AG20443 (cell line): ENCODE measurements at places on chromosomes 1 and 21.
A peak's percentile ranks its signal among the peaks of the same experiment; 100 is the strongest.

- peak; percentile 51 for DNase-seq
Observed at GRCh38 chr1:74502432-74502831, 10.0 kb downstream of the LRRC53 start.

DNA sequence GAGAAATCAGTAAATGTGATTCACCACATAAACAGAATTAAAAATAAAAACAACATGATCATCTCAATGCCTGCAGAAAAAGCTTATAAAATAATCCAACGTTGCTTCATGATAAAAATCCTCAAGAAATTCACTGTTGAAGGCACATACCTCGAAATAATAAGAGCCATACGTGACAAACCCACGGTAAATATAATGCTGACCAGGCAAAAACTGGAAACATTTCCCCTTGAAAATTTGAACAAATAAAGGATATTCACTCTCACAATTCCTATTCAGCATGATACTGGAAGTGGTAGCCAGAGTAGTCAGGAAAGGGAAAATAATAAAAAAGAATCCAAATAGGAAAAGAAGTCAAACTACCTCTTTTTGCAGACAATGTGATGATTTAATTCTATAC, 148.8 kb downstream of the BRINP3 start:
- no peak for DNase-seq

DNA sequence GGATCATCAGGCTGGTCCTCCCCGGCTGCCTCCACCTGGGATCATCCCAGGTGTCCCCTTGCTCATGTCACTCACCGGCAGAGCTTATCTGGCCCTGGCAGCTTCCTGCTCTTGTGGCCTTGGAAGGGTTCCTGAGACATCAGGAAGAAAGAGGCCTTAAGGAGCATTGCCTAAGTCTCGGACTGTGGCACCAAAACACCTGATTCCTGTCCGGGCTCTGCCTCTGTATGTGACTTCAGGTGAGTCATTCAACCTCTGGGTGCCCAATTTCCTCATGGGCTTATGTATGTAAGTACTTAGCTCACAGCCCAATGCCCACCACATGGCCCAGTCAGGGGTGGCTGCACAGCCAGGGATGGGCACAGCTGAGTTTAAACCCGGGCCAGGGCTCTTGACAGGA, 255.9 kb upstream of the VAMP3 start:
- DNase-seq = no peak

- DNase-seq = no peak
Observed at GRCh38 chr1:154208677-154209388, 2.7 kb upstream of the CFAP141 start.

DNA sequence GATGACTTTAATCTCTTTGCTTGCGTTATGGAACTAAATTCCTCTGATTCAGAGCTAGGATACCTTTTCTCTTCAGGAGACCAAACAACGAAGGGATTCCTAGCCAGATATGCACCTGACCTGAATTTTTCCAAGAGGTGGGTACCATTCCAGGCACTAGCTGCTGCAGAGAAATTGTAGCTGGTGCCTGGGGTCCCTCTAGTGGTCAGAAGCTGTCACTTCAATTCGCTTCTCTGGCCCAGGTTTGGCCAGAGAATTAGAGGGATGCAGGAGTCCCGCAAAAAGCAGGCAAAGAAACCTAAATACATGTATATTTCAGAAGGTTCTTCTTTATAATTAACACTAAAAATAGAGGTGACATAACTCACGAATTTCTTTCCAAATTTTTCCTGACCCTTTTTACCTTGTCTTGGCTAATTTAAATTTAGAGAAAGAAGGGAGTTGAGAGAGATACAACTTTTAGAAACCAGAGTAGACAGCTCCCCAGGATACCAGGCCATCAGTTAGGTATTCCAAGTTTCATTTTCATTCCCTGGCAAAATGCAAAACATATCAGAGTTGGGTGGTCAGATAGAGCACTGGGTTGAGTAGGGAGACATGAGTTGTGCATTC, 9.6 kb downstream of the ACKR1 start:
- DNase-seq = peak; percentile 73

- DNase-seq = no peak
Observed at GRCh38 chr1:109530457-109531087, 9.1 kb upstream of the GPR61 start.

- no peak for DNase-seq
Observed at GRCh38 chr21:34698270-34699015, 29.6 kb downstream of the CLIC6 start.

DNA sequence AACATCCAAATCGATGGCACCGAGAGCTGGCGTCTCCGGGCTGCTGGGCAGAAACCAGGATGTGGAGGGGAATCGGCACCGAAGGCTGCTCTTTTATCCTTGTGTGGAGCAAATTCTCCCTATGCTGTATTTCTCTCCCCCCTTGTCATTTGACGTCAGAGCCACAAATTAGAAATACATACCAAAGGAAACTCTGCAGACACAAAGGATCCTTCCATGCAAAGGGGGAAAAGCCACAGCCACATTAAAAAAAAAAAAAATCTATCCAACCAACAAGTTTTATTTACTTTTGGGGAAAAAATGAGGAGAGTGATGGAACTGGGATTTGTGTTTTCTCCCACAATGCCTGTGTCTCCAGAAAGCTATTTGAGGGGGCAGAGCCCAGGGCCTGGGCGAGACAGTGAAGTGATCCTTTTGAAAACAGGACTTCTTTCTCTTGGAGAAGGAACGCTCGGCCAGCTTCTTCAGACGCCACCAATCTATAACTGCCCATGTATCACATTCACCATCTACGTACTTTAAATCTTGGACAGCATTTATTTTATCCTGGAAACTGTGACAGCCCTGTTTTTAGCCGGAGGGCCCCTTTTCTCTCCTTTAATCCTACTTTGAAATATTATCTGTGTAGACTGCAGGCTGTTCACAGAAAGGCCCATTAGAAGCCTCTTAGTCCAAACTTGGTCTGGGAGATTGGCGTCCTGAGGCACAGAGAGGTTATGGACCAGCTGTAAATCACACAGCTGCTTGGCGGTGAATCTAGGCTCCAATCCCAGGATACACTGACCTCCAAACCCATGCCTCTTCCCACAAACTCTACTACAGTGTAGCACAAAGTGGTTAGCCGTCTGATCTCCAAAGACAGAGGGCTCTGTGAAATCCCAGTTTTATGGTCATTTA, 4.5 kb downstream of the KANK4 start:
- no peak for DNase-seq

DNA sequence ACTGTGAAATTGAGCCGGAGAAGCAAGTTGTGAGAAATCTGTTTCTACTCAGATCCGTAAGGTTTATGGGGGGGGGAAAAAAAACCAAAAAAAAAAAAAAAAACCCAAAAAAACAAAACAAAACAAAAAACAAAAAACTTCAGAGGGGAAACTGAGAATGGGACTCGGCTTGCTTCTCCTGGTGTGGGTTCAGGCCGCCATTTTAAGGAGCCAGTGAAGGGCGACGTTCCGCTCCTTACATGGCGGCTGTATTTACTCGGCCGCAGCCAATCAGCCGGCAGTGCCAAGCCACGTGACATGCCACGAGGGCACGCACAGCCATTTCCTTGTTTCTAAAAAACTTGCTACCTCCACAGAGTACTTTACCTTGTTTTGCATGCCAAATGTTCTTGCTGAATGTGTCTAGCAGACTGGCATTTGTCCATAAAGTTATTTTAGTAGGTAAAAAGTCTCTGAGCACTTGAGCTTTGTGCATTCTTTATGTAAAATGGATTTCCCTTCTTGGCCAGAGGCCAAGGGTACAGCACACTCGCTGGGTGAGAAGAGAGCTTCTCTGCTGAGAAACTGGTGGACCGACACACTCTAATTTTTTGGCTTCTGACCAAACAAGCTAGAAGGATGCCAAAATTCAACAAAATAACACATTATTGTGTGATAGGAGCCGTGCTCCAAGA, 101.8 kb downstream of the NFIA start:
- DNase-seq = peak; percentile 89

GRCh38 chr1:212945463-212946160, 4.7 kb upstream of the VASH2 start:
- no peak for DNase-seq

- no peak for DNase-seq
Observed at GRCh38 chr1:57118948-57119603, 153.3 kb upstream of the C8B start.

- DNase-seq = no peak
Observed at GRCh38 chr1:30120245-30121000, 603.0 kb downstream of the MATN1 start.

DNA sequence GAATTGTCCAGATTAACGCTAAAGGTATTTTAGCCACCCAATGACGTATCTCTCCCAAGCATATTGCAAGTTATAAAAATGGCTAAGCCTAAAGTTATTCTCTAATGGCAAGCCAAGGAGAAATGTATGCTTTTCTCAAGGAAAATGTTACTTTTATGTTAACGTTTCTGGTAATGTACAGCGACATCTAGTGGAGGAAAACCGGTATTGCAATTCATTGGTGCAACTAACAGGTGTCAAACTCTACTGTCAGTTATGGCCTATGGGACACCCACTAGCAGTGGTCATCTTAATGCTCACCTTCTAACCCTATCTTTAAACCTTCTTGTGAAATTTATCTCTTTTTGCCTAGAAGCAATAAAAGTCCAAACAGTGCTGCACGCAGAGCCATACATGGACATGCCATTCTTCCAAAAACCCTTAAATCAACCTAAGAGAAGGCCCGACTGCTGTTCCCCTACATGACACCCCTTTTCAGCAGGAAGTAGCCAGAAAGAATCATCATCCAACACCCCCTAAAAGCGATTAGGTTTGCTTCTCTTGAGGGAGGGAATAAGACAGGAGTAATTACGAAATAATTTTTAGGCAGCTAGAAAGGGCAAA, 68.7 kb upstream of the LRIF1 start:
- DNase-seq = peak; percentile 31

- DNase-seq = no peak
Observed at GRCh38 chr1:61754545-61754944, 12.3 kb downstream of the PATJ start.

DNA sequence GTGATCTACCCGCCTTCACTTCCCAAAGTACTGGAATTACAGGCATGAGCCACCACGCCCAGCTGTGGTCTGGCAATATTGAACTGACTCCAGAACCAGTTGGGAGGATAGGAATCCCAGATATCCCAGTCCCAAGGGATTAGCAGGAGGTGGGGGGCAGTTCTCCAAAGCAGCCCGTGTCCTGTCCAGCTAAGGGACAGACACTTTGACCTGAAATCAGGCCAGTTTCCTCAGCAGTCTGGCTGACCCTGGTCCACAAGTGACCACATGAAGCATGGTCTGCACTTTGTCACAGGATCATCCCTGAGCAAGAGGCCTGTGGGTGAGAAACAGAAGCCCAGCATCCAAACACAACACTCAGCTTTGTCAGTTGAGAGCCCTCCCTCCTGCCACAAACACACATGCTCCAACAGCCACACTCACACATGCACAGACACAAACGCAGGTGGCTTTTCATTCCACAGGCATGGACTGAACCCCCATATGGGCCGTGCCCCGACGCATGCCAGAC, 2.7 kb upstream of the FDPS start:
- peak; percentile 76 for DNase-seq

- DNase-seq = no peak
Observed at GRCh38 chr21:41695513-41695912, 71.3 kb downstream of the RIPK4 start.

GRCh38 chr21:32519945-32520874, 65.1 kb downstream of the TCP10L start:
- no peak for DNase-seq
